ENCODE measurements at places on chromosomes 12 and 14.

GRCh38 chr12:88083634-88084033, 54.4 kb upstream of the C12orf50 start:
- no peak for DNase-seq

GRCh38 chr12:54172168-54172567, 16.6 kb downstream of the SMUG1 start:
- DNase-seq = no peak

GRCh38 chr12:121925358-121925695, 6.9 kb downstream of the CFAP251 start:
- DNase-seq = no peak

GRCh38 chr12:76277480-76277879, 70.7 kb downstream of the BBS10 start:
- DNase-seq = no peak

All from left cardiac atrium (tissue), 4 donors.